ENCODE measurements at places on chromosomes 7 and 10.
A peak's percentile ranks its signal among the peaks of the same experiment; 100 is the strongest.

DNA sequence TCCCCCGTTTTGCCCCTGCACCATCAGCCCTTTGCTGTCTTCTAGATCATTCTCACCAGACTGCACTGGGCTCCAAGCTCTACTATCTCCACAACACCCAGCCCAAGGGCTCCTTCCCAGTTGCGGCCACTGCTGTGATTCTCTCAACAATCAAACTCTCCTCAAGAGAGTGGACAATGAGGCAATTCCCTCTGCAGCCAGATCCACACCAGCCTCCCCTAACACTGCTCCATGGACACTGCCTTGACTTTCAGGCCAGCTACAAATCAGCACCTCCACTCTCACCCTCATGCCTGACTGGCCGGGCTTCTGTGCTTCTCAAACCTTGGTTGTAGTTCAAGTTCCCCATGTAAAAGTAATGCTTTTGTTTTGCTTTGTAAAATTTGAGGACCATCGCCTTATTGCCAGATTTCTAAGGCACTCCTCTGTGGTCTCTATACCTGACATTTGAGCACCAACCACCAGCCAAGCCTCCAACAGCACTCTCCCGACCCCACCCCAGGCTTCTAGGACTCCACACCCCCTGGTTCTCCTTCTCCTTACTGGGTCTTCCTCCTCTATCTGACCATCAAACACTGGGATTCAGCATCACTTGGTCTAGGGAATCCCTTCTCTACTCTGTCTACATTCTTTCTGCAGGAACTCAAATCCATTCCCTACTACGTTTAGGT, 45.4 kb downstream of the PPIF start:
- no peak for DNase-seq

DNA sequence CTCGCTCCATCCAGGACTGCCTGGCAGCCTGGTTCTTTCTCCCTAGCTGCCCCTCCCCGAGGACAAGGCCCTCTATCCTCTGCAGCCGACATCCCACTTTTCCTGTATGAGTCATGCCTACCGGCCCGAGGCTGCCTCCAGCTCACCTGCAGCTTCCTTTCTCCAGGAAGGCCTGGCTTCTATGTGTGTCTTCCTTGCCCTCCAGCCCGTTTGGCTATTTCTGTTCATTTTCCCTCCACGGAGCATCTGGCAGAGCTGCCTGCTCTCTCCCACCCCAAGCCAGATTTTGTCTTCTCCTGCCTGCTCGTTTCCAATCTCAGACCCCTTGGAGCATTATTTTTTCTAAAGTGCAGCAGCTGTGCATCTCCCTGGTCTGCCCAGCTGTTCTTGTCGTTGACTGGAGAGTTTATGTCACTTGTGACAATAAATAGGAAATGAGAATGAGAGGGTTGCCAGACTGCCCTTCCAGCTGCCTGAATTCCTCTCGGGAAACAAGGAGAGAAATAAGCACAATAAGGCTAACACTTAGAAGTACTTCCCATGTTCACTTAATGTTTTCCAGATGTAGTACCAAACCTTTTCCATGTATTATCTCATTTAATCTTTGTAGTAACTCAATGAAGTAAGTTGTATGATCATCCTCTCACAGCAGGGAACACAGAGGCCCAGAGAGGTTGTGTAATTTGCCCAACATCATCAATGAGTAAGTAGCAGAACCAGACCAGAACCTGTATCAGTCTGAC, 19.7 kb downstream of the UBTD1 start:
- DNase-seq: no peak

- DNase-seq: no peak
Observed at GRCh38 chr7:28686418-28686800, 271.7 kb downstream of the TRIL start.

GRCh38 chr7:98991141-98991540, 112.8 kb downstream of the TRRAP start:
- no peak for DNase-seq

GRCh38 chr7:36456548-36456947, 66.9 kb downstream of the ANLN start:
- no peak for DNase-seq

DNA sequence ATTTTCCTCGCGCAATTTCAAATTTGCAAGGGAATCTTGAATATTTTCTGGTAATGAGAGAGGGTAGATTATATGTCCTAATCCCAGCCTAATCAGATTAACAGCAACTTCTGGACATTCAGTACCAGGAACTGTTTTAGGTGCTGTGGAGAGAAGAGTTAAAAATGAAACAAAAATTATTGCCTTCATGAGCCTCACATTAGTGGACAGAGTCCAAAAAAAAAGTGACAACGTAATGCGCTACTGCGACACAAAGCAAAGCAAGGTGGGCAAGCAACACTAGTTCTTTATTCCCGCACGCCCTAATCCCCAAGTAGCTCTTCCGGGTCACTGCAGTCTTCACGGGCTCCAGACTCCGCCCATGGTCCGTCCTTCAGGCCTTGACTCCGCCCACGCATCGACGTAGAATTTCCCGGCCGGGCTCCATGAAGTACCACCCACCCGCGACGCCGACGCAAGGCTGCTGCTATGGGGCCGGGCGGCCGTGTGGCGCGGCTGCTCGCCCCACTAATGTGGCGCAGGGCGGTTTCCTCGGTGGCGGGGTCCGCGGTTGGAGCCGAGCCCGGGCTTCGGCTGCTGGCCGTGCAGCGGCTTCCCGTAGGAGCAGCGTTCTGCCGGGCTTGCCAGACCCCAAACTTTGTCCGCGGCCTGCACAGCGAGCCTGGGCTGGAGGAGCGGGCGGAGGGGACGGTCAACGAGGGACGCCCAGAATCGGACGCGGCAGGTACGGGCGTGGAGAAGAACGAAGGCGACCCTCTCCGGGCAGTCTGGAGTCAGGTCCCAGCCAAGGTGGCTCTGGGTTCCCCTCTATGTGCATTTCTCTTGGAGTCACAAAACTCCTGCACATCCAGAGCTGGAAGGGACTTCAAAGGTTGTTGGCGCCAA, at the start of gene MALSU1:
TSS of gene MALSU1 (plus strand) at position 455 of the 885 bp plus-strand sequence. CDS start at position 469, 14 bp downstream.
- DNase-seq: peak; percentile 95

- DNase-seq: no peak
Observed at GRCh38 chr10:105656856-105657255, 1015.8 kb downstream of the SORCS3 start.

GRCh38 chr7:4784799-4785198, 9.4 kb downstream of the AP5Z1 start:
- no peak for DNase-seq

DNA sequence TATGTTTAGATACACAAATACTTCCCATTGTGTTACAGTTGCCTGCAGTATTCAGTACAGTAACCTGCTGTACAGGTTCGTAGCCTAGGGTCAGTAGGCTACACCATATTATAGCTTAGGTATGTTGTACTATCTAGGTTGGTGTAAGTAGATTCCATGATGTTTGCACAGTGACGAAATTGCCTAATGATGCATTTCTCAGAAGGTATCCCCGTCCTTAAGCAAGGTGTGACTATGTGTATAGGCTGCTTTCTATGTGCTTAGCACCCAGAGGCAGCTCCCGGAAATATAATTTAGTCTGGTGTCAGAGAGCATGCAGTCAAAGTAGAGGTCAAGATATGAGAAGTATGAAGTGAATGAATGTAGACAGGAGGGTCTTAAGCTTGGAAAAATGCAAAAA, 9.8 kb downstream of the MAPK8 start:
- no peak for DNase-seq

DNA sequence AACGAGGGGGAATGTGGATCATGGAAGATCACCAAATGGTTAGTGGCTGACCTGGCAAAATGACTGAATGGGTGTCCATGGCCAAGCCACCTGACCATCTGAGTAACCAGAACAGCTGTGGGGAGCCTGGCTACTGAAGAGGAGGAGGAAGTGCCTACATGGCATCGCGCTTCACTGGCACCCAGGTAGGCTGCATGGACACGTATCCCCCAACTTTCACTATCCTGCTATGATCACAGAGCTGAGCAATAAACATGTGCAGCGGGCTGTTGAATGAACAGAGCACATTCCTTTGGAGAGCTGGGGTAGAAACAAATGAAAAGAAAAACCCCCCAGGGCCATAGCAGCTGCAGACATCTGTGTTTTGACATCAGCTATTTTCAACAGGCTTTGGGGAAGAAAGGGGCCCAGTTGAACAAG, 6.5 kb downstream of the AKR1B1 start:
- DNase-seq: no peak

DNA sequence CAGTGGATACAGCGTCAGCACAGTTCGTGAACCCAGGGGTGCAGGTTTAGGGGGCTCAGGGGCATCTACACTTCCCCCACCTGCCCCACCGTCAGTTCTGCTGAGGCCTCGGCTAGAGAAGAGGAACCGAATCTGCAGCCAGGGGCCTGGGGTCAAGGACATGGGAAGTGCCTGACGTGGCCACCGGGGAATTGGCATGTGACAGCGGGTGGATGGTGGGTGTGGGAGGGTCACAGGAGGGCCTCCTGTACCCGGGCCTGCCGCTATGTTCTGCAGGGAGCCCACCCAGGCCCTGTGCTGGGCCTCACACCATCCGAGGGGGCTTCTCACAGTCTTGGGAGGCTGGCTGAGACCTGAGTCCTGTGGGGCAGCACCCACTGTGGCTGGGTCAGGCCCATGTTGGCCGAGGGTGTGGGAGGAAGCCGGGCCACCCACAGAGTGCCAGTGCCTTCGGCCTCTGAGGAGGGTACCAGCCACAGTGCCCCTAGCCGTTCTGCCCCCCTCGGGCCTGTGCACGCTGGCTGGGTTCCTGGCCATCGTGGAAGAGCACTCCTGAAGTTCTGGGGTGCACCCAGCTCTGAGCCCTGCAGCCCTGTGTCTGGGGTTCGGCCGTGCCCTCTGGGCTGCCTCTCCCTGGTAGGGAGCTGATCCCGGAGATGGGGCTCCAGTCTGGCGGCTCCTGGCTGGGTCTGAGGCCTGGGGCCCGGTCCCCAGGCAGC, 5.9 kb downstream of the TTYH3 start:
- DNase-seq: no peak

DNA sequence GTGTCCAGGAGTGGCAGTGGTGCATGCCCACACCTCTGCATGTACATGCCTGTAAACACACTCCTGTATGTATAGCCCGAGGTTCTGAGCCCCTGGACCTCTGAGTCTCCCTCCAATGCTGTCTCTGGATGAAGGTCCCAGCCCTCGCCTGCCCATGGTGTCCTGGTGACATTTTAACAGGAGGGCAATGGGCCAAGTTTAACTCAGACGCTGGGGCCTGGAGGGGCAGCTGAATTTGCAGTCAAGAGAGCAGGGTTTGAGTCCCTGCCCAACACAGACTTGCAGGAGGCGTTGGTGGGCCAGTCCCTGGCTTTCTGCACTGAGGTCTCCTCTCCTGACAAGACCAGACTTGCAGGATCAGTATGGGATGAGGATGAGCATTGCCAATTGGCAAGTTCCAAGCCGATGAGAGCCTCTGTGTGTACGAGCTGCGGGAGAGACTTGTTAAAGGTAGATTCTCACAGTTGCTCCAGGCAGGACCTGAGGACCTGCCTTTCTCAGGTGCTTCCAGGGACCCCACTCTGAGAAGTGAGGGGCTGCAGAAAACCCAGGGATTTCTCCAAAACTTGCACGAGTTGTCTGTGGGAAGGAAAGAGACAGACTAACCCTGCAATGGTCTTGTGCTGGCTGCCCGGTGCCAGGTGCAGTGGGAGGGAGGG, 141.9 kb downstream of the ELFN1 start:
- DNase-seq: no peak

DNA sequence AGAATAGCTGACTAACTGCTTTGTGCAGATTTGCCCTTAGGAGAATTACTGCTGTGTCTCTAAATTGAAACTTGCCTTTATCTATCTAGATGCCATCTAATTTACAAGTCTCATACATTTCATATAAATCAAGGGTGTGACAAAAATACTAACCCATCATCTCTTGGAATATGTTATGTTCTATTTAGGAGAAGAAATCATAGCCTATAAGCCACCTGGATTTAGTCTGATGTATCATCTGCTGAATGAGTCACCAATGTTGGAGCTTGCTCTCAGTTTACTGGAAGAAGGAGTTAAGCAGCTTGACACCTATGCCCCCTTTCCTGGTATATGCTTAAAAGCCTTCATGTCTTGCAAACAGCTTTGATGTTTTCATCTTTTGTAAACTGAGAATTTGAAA, 43.5 kb downstream of the NUP205 start:
- no peak for DNase-seq

- DNase-seq: no peak
Observed at GRCh38 chr7:84009051-84009450, 185.5 kb downstream of the SEMA3A start.

DNA sequence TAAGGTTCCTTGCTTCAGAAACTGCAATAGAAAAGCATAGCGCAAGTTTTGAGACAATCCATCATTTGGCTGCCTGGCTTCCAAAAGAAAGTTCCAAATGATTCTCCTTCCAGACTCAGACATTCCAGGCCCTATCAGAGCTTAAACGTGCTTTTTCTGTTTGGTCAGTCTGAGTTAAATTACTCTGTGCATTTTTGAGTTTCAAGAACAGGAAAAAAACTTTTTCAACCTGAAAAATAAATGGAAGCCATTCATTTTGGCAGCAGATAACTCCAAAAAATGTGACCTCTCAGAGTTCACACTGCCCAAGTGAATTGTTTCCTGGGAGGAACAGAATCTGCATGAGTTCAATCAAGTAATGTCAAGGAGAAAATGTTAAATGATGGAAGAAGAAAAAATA, 354.2 kb downstream of the CXCL12 start:
- DNase-seq: no peak

- no peak for DNase-seq
Observed at GRCh38 chr7:30513762-30514161, 9.1 kb upstream of the GGCT start.

DNA sequence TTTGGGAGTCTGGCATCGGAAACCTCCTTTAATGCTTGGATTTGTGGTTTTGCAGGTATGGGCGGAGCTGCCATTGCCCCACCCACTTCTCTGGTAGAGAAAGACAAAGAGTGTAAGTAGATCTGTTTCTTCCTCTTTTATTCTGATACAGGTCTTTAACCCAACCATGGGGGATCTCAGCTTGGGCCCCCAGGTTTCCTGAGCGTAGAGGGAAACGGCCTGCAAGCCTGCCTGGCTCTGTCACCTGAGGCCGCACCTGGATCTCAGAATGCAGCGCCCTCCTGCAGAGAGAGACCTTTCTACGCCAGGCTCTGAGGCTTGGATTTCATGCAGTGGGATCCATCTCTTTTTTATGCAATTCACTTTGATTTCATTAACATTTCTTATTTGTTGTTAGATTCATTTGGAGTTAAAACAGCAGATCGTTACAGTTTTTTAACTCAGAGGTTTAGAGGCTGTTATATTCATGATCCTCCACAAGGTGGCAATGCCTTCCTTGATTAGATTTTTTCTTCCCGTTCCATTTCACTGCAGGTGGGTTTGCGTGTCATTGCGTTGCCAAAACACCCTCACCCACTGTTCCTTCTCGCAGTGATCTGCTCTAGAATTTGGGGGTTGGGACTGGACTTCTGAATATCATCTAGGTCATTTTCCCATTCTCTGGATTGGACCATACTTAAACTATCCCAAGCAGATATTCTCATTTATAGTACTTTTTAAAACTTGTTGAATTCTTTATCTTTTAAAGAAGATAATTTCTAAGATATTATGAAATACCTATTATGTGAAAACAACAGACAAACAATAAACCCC, 20.0 kb downstream of the RBM17 start:
- no peak for DNase-seq

Data from stimulated activated CD4-positive, alpha-beta T cell treated with anti-CD3 and anti-CD28 coated beads, TNF-alpha, amount 100 ng/mL, for 4 hours (primary cell).